ENCODE measurements at places on chromosomes 2 and 18.

- DNase-seq, result no peak
Observed at GRCh38 chr2:181621779-181622490, 35.0 kb downstream of the CERKL start.

DNA sequence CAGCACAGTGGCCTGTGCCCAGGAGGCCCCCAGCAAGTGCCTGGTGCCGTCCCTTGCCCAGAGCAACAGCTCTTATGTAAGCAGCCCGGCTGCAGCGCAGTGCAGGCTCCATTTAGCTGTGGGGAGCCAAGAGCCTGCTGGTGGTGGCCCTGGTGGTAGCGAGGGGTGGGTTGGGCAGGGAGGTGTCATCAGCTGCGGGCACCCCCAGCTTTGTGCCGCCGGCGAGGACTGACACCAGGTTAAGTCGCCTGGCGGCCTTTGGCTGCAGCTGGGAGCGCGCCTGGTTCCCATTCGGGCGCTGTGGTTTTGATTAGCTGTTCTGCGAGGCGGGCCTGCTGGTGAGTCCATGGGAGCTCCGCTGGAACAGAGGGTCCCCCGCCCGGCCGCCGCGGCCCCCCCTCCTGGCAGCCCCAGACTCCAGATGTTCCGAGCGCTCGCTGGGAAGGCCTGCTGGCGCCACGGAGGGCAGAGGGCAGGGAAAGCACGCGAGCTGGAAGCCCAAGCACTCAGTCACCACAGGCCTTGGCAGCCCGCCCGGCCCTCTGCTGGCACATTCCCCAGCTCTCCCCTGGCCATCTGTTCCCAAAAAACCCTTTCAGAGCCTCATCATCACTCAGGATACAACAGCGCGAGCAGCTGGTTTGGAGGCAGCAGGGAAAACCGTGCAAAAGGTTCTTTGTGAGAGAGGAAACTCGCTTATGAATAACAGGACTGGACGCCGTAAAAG is 18.4 kb downstream of the ATOH8 start:
- DNase-seq, result no peak

DNA sequence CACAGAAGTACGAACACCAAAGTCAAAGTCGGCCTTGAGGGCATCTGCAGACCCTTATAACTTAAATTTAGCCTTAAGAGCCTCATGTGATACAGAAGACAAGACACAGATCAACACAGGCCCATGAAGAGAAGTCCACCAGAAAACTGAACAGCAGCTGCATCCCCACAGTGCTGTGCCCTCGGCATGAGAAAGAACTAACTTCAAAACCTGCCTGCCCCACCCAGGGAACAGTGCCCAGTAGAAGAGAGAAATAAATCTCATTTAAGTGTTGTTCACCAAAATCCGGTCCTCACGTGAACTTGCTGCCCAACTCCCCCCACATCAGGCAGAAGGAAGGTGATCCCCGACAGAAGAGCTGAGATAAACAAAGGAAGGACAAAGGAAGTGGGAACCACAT is 73.7 kb downstream of the PXDN start:
- DNase-seq, result no peak

DNA sequence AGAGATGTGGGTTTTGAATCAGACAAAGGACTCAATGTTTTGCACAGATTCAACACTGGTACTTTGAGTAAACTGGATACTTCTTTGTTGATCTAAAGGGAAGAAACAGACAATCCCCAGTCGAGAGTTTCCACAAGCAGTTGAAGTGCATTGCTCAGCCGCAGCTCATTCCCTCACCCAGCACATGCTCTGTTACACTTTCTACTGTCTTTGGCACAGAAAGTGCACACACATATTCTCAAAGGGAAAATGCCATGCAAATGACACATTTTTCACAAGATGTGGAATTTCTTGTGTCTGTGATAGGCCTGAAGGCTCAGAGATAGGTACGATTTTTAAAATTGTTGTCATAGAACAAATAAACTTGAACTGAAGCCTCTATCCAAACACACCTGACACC is 258.9 kb upstream of the TRIB2 start:
- DNase-seq, result no peak

DNA sequence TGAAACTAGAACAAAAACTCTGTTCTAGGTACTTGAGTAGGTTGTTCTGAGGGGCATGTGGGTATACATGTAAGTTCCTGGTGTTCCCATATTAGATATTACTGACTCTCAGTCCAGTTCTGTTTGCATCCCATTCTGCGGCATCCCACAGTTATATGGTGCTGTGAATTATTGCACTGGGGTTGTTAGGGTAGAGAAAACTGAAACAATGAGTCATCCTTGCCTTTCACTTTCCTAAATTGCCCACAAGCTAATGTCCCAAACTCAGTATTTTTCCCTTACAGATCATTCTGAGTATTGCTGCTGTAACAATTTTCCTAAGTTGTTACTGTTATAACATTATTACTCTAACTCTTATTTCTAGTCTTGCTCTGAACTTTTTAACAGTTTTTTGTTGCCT is 3.0 kb downstream of the WDR75 start:
- no peak for DNase-seq

Data from K562 (cell line).